Activated T-cell treated with anti-CD3 and anti-CD28 coated beads, Interleukin-2, amount 50 U/mL, for 48 hours (primary cell): ENCODE measurements at places on chromosomes 2 and 18.

- DNase-seq, result no peak
Measured at GRCh38 chr2:86491088-86491487, 49.9 kb downstream of the KDM3A start.

DNA sequence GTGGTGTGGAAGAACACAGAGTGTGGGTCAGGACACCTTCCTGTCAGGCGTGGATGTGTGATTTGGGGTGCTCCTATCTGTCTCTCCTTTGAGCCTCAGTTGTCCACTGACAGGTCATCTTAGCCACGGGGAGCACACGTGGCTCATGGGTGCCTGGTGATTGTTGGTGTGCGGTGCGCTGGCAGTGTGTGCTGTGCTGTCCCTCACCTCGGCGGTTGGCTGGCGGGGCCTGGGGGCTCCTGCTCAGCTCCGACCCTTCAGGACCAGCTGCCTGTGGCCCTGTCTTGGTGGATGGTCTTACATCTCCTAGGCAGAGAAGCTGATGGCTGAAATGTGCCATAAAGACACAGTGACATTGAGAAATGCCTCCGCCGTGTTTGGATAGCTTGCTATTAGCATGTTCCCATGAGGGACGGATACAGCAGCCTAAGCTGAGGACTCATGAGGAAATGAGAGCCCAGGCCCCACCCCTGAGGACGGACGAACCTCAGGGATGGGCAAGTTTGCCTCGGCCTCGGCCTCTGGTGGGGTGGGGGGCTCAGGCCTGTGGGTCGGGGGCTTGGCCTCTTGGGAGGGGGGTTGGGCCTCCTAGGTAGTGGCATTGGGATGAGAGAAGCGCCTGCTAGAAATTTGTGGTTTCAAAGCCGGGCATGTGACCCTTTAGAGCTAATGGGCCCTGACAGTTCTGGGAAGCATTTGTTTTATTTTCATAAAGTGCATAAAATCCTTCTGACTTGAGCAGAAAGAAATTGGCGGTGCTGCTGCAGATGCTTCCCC lies 20.3 kb upstream of the ASB1 start:
- DNase-seq, result no peak

DNA sequence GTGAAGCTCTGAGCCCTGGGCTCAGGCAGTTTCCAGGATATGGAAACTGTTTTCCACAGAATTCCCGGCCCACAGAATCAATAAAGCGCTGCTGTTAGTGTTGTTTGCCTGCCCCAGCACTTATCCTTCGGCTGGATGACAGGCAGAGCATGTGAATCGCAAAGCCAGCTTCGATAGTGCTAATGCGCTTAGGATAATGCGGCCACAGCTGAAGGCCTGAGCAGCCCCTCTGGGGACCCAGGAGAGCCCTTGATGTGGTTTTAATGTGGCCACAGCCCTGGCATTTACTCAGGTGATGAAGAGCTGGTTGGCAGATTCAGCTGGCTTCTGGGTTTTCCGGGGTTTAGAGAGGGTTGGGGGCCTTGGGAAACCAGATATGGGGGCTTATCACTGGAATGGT lies 23.7 kb downstream of the PCARE start:
- DNase-seq, result no peak

GRCh38 chr2:72833084-72833714 lies 7.4 kb upstream of the EXOC6B start:
- no peak for DNase-seq

DNA sequence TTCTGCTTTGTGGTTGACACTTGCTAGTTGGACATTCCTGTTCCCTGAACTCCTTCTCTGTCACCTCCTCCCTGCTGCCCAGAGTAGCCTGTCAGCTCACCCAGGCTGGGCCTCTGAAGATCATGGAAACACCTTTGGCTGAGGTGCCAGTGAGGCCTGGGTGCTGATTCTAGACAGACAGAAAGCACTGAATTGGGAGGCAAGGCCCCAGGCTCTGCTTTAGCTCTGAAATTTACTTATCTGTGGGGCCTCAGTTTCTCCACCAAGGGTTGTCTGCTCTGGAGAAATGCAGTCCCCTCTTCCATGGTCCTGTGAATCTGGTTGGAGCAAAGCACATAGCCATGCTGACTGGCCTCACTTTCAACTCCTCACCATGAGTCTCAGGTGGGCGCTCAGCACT lies 104.6 kb upstream of the SIX3 start:
- DNase-seq, result no peak

DNA sequence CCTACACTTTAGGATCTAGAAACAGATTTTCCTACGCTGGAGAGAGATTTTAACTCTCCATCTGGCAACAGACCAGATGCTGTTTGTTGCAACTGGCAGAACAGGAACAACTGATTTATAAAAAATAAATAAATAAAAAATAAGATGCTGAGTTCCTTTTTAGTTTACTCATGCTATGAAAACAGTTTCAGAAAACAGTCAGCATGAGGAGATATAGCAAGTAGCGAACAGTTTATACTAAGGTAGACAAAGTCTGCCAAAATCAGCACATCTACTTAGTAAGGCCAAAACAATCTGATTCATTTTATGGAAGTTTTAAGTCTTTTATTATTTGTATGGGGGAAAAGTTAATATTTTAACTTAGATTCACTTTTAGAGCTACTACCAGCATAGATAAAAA lies 974.0 kb upstream of the CNTNAP5 start:
- no peak for DNase-seq

GRCh38 chr2:86050301-86050700 lies 55.4 kb downstream of the POLR1A start:
- DNase-seq, result peak; percentile 3

GRCh38 chr18:9757827-9758621 lies 49.9 kb downstream of the RAB31 start:
- DNase-seq, result no peak

GRCh38 chr2:28088970-28089369 lies 198.4 kb downstream of the BABAM2 start:
- DNase-seq, result no peak

DNA sequence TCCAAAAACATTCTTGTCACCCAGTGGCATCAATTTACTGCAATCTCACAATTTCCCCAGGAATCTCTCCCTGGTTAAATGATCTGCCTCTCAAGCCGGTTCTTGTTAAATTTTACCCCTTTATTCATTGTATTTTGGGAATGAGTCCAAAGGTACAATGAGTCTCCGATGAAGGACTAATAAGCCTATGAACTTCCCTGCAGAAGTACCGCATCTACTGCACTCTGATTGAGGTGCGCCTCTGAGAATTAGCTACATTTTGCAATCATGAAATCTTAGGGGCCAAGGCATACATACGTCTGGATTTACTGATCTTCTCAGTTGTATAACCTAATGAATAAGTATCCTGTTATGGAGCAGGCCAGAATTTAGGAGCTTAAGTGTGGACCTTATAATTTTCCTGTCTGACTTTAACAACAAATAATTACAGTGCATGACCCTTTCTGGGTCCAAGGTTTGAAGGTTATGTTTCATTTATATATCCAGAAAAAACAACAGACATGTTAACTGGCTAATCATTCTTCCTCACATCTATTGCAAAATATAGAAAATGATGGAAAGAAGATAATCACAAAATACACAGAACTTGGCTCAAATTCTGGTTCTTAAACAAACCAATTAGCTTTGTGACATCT lies 261.8 kb upstream of the NRXN1 start:
- DNase-seq, result no peak
